ENCODE measurements at places on chromosomes 7 and 10. TPM values are rescaled to one million over a fixed set of nuclear protein-coding genes. Genes with fewer than 3 reads are reported as not detected.

TUBB8 gene
- total RNA-seq: not detected

GFRA1 gene
- not detected for total RNA-seq

ACBD7 gene
- 0.80 TPM for total RNA-seq

CH25H gene
- not detected for total RNA-seq

NOS3 gene
- 10.6 TPM for total RNA-seq

CD36 gene
- 4.6 TPM for total RNA-seq

FXYD4 gene
- not detected for total RNA-seq

ZC3HAV1L gene
- total RNA-seq: 13.6 TPM

CRHR2 gene
- total RNA-seq: not detected

NCF1 gene
- total RNA-seq: 0.92 TPM

GPRIN2 gene
- not detected for total RNA-seq

ARL5B gene
- 9.0 TPM for total RNA-seq

NPFFR1 gene
- not detected for total RNA-seq

ITGB1 gene
- 82.1 TPM for total RNA-seq

DIP2C gene
- 0.55 TPM for total RNA-seq

ADAMTS14 gene
- total RNA-seq: not detected
